ENCODE measurements at places on chromosomes 1 and 21.

DNA sequence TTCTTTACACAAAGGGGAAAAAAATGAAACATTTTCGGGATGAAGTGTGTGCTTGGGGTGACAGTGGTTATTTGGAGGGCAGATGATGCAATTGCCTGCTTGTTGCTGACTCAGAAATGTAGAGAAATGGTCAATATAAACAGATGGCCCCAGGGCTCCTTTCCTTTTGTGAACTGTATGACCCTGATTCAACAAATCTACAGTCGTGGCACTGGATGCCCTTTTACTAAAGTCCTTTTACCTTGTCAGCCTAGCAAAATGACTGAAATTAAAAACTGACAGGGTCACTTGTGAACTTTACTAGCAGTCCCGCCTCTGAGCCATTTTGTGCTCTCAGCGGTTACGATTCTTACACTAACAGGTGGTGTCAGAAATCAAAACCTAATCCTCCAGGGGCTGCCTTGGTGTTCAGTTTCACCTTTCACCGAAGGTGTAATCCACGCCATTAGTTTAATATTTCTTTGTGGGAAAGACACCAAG lies 49.8 kb downstream of the GREM2 start:
- DNase-seq: no peak

GRCh38 chr21:41962425-41962966 lies 8.7 kb upstream of the C2CD2 start:
- no peak for DNase-seq

DNA sequence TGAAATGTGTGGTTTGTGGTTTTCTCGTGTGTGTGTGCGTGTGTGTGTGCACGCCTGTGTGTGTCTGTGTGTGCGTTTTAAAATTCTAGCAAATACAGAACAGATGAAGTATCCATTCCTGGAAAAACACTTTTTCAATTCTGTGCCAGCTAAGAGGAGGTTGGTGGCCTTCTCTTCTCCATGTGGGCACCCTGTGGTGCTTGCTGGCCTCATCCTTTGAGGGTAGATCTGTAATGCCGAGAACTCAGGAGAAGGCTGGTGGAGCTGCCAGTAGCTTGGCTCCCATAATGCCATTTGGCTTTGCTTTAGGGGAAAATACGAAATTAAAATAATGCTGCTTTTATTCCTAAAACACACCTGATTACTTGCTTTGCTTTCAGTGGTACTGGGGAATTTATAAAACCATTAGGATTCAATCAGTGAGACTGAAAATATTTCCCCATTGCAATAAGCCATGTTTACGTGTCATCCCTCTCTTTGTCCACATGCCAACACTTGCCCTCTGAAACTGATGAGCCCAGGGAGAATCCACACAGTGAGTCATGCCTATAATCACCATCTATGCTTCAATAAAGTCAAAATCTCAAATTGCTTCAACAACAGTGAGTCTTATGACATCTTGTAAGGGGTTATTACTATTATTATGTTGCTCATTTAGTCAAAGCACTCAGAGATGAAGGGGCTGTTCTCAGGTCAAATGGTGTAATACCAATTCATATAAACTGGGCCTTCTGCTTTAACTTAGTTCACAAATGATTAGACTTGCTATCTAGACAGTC lies 39.2 kb downstream of the ABCA4 start:
- DNase-seq: no peak

DNA sequence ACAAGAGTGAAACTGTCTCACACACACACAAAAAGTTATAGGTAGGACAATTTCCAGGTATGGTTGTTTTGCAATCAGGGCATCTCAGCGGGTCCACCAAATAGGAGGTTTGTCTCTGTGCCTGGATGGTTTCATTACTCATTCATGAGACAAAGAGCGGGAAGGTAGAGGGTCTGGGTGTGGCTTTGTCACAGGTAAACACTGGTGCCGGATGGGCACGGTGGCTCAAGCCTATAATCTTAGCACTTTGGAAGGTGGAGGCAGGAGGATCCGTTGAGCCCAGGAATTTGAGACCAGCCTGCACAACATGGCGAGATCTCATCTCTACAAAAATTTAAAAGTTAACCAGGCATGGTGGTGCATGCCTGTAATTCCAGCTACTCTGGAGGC lies 16.3 kb upstream of the ERVH48-1 start:
- DNase-seq: no peak

DNA sequence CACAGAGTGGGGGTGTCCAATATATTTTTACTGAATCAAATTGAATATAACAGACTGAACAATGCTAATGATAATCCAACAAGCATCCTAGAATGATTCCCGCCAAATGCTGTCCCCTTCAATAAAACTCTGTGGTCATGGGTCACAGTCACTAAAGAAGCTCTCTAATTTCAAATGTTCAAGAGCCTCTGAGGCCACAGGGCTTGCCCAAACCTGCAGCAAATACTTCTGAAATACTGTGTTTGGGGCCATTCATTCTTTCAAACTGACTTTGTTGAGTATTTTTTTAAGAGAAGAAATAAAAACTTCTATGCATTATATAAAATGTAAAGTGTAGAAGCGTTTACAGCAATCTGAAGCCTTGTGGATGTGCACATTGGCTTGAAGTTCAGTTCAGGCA lies 7.6 kb upstream of the BEND5 start:
- no peak for DNase-seq

DNA sequence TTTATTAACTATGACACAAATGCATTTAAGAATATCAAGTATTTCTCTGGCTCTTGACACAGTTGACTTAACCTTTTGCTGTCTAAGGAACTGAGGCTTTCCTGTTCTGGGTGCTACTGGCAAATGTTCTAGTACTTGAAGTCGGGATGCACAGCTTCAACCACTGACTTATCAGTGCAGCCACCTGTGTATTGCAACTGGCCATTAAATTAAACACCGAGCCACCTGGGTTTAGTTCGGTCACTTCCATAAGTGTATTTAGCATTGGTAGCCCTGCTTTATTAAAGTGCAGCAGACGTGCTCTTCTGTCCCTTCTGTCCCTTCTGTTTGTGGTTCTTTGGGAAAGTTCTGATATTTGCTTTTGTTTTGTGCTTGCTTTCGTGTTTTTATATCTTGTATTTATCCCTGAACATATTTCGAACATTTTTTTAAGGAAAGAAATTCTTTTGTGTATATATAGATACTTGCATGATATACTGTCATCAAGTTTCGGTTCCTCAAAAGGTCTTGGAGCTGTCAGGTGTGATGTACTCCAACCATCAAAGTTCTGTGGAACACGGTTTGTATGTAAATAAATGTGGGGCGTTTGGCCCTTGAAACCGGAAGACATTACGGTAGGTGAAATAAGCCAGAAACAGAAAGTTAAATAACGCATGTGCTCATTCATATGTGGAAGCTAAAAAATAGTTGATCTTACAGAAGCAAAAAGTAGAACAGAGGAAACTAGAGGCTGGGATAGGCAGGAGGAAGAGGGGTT lies 297.9 kb upstream of the GREM2 start:
- DNase-seq: no peak

DNA sequence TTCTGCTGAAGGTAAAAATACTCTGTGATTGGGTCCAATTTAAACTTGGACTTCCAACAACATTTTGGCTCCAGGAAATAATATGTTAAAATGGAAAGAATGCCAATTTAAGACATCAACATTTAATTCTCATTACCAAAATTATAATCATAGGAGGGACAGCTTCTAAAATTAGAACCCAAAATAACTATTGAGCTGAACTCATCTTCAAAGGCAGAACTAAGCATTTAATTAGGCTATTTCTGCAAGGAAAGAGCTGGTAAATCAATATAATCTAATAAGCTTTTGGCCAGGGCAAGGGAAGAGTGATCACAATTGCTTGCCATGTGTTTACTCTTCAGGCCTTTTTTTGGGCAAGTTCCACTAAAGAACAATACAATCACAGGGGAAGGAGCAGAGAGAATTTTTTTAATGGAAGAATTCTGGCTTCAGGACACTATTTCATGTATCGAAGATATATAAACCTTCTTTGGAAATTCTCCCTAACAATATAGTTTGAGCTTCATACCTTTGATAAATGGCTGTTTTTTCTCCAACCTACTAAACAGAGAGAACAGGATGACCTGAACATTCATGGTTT lies 133.1 kb upstream of the PTBP2 start:
- no peak for DNase-seq
